Prostate gland (tissue), 2 donors: ENCODE measurements at places on chromosomes 5 and 9.
A peak's percentile ranks its signal among the peaks of the same experiment; 100 is the strongest.

- no peak for DNase-seq
- no peaks in the 10 kb centered on the region for H3K4me1 ChIP-seq
- H3K4me3 ChIP-seq = no peak overlapping the region
- no peak overlapping the region for H3K27ac ChIP-seq
These were observed 416.3 kb downstream of the NR2F1-AS1 start for GRCh38 chr5:93164690-93165089.

- no peak overlapping the region for H3K27ac ChIP-seq
- H3K4me3 ChIP-seq = no peak overlapping the region
- H3K4me1 ChIP-seq = no peaks in the 10 kb centered on the region
- H3K27me3 ChIP-seq = no peaks in the 10 kb centered on the region
- H3K36me3 ChIP-seq = no peaks in the 10 kb centered on the region
These were observed 639.0 kb downstream of the CCDC171 start for GRCh38 chr9:16191691-16192402.

DNA sequence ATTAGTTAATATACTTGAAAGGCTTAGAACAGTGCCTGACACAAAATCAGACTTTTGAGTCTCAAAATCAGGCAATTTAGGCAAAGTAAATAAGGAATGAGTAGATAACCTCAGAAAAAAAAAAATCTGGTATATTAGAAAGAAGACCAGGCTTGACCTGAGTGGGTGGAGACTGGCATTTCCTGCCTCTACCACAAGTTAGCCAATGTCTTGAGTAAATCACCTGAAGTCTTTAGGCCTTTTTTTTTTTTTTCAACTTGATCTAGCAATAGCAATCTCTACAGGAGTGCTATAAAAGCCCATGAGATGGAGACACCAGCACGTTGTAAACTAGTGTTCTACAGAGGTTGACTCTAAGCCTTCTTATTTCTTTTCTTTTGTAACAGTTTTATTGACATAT lies 104.2 kb upstream of the RASEF start:
- no peaks in the 10 kb centered on the region for H3K4me1 ChIP-seq
- H3K27me3 ChIP-seq = no peaks in the 10 kb centered on the region
- no peak overlapping the region for H3K4me3 ChIP-seq
- DNase-seq = no peak
- H3K27ac ChIP-seq = no peak overlapping the region

GRCh38 chr5:153671653-153672346 lies 181.3 kb downstream of the GRIA1 start:
- H3K4me3 ChIP-seq = no peak overlapping the region
- no peaks in the 10 kb centered on the region for H3K36me3 ChIP-seq
- no peak overlapping the region for H3K27ac ChIP-seq
- no peaks in the 10 kb centered on the region for H3K27me3 ChIP-seq
- DNase-seq = no peak

DNA sequence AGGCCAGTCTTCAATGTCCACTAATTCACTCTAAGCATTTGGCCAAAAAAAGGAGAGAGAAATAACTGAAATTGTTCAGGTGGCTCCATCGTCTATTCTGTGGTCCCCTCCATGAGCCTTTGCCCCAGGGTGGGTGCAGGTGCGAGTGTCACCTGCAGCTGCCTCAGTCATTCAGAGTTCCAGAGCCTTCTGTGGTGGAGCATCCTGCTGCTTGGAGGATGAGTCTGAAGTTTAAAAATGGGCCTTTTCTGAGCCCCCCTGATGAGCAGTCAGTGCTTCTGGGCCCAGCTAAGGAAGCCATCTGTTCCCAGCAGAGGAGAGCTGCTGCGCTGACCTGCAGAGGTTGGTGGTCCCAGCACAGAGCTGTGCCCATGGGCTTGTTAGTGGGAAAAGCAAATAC lies 48.2 kb downstream of the NDST1 start:
- H3K27me3 ChIP-seq = no peaks in the 10 kb centered on the region
- H3K4me3 ChIP-seq = no peak overlapping the region
- H3K4me1 ChIP-seq = no peaks in the 10 kb centered on the region
- no peak overlapping the region for H3K27ac ChIP-seq
- no peak for DNase-seq

DNA sequence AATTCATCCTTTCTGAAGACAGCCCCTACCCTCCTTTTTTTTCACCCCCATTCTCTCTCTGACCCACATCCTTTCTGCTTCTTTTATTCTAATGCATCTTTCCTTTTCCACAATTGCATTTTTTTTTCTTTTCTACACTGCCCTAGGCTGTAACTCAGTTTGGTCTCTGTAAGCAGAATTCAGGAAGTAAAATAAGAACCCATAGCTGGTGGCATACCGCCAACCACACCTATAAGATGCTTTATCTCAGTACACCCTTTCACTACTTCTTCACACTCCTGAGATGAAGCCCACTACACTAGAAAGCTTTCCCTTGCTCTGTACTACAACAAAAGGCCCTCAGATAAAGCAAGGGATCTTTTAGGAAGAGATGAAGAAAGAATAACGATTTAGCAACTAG lies 16.1 kb upstream of the TSSK1B start:
- no peak for DNase-seq
- no peaks in the 10 kb centered on the region for H3K4me1 ChIP-seq
- no peak overlapping the region for H3K4me3 ChIP-seq
- H3K36me3 ChIP-seq = no peaks in the 10 kb centered on the region

DNA sequence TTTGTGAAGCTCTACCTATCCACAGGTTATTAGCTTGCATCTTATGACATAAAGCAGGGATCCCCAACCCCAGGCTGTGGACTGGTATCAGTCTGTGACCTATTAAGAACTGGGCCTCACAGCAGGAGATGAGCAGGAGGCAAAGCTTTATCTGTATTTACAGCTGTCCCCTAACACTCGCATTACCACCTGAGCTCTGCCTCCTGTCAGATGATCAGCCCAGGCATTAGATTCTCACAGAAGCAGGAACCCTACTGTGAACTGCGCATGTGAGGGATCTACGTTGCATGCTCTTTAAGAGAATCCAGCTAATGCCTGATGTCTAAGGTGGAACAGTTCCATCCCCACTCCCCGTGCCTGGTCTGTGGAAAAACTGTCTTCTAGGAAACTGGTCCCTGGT lies 19.7 kb downstream of the FBXW11 start:
- H3K4me3 ChIP-seq = no peak overlapping the region
- no peaks in the 10 kb centered on the region for H3K4me1 ChIP-seq
- no peak for DNase-seq
- H3K36me3 ChIP-seq = no peaks in the 10 kb centered on the region
- H3K27me3 ChIP-seq = no peaks in the 10 kb centered on the region

- H3K4me3 ChIP-seq = no peak overlapping the region
- no peaks in the 10 kb centered on the region for H3K4me1 ChIP-seq
- no peaks in the 10 kb centered on the region for H3K36me3 ChIP-seq
- no peak overlapping the region for H3K27ac ChIP-seq
- no peaks in the 10 kb centered on the region for H3K27me3 ChIP-seq
These were observed 38.1 kb downstream of the FAF2 start for GRCh38 chr5:176486189-176486757.

- no peak overlapping the region for H3K4me3 ChIP-seq
- H3K36me3 ChIP-seq = no peaks in the 10 kb centered on the region
- H3K27me3 ChIP-seq = no peaks in the 10 kb centered on the region
- no peak overlapping the region for H3K27ac ChIP-seq
- H3K4me1 ChIP-seq = no peaks in the 10 kb centered on the region
- DNase-seq = no peak
These were observed 118.4 kb upstream of the NR3C1 start for GRCh38 chr5:143521846-143522400.

GRCh38 chr9:116467740-116468351 lies 219.3 kb upstream of the TRIM32 start:
- H3K4me1 ChIP-seq = no peaks in the 10 kb centered on the region
- DNase-seq = no peak
- H3K36me3 ChIP-seq = no peaks in the 10 kb centered on the region
- H3K27me3 ChIP-seq = no peaks in the 10 kb centered on the region
- no peak overlapping the region for H3K4me3 ChIP-seq

- no peak overlapping the region for H3K27ac ChIP-seq
- DNase-seq = peak; percentile 23
- no peaks in the 10 kb centered on the region for H3K4me1 ChIP-seq
- H3K27me3 ChIP-seq = no peaks in the 10 kb centered on the region
- no peaks in the 10 kb centered on the region for H3K36me3 ChIP-seq
- H3K4me3 ChIP-seq = no peak overlapping the region
These were observed 8.0 kb upstream of the FXN start for GRCh38 chr9:69027355-69028097.

DNA sequence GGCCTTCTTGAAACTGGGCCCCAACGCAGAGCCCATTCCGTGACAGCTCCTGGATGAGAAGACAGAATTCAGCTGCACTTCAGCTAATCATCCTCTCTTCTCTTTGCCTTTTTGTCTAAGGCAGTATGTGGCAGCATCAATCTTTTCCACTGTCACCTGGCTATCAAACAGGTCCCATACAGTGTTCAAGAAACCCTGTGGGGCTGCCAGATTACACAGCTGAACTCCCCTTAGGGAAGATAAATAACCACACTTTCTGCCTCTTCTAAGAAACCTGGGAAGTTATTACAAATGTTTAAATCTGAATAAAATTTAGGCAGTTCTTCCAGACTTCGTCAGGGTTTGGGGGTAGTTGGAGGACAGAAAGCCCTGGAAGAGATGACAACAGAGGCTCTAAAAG lies 61.0 kb downstream of the SPEF2 start:
- H3K27me3 ChIP-seq = no peaks in the 10 kb centered on the region
- no peak for DNase-seq
- H3K4me3 ChIP-seq = no peak overlapping the region

GRCh38 chr5:147835386-147835798 lies 3.9 kb upstream of the SPINK1 start:
- no peaks in the 10 kb centered on the region for H3K27me3 ChIP-seq
- no peak for DNase-seq
- no peaks in the 10 kb centered on the region for H3K36me3 ChIP-seq
- no peak overlapping the region for H3K4me3 ChIP-seq

GRCh38 chr5:83323557-83324180 lies 147.9 kb upstream of the VCAN start:
- no peaks in the 10 kb centered on the region for H3K36me3 ChIP-seq
- no peak overlapping the region for H3K27ac ChIP-seq
- no peak for DNase-seq
- no peak overlapping the region for H3K4me3 ChIP-seq

GRCh38 chr5:172715931-172716682 lies 54.9 kb downstream of the DUSP1 start:
- no peaks in the 10 kb centered on the region for H3K36me3 ChIP-seq
- H3K4me3 ChIP-seq = no peak overlapping the region
- DNase-seq = no peak
- no peaks in the 10 kb centered on the region for H3K4me1 ChIP-seq

GRCh38 chr9:26754509-26755164 lies 138.0 kb downstream of the CAAP1 start:
- no peak overlapping the region for H3K27ac ChIP-seq
- no peaks in the 10 kb centered on the region for H3K27me3 ChIP-seq
- H3K4me1 ChIP-seq = no peaks in the 10 kb centered on the region
- H3K4me3 ChIP-seq = no peak overlapping the region

- no peak overlapping the region for H3K4me3 ChIP-seq
- H3K36me3 ChIP-seq = no peaks in the 10 kb centered on the region
- H3K4me1 ChIP-seq = no peaks in the 10 kb centered on the region
- H3K27me3 ChIP-seq = no peaks in the 10 kb centered on the region
- no peak for DNase-seq
- H3K27ac ChIP-seq = no peak overlapping the region
These were observed 237.3 kb downstream of the CDH10 start for GRCh38 chr5:24407466-24407865.

DNA sequence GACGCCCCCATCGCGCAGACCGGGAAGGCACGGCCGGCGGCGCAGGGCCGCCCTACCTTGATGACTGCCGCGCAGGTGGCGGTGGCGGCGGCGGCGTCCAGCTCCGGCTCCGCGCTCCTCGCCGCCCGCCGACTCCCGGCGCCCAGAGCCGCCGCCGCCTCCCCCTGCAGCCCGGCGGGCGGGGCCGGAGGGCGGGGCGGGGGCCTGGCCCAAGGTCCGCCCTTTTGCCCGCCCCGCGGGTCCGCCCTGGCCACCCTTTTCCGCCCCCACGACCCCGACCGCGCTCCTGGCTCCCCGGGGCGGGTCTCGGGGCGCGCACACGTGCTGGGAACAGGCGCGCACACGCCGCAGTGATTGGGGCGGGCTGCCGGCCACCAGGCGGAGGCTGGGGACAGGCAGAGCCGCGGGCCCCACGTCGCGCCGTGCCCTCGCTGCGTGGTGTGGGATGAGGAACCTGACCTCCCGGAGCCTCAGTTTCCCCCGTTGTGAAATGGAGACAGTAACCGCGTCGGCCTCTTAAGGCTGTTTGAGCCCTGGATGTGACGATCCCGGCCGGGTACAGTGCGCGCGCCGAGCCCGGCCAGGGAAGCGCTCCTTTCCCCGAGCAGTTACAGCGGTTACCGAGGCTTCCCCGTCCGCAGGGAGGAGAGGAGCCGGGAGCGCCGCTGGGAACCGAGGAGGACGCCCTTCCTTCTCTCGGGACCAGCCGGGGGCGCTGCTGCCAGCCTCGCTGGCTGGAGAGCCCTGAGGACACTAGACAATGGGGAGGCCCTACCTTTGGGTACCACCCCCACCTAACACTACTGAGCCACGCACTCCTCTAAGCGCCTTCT lies at the start of gene CORO2A:
Gene CORO2A, minus strand, starts transcription at position 135 of the 833 bp plus-strand sequence. CDS start 34,977 bp downstream, outside the sequence.
- H3K4me1 ChIP-seq = peaks cover 2% of the 10 kb centered on the region
- DNase-seq = peak; percentile 79
- H3K27me3 ChIP-seq = no peaks in the 10 kb centered on the region
- H3K36me3 ChIP-seq = no peaks in the 10 kb centered on the region
- H3K27ac ChIP-seq = peak within 1 kb of the TSS; percentile 94

GRCh38 chr5:161409471-161409870 lies 137.1 kb downstream of the GABRB2 start:
- H3K4me3 ChIP-seq = no peak overlapping the region
- no peak for DNase-seq
- H3K27ac ChIP-seq = no peak overlapping the region
- no peaks in the 10 kb centered on the region for H3K27me3 ChIP-seq
- no peaks in the 10 kb centered on the region for H3K4me1 ChIP-seq
- H3K36me3 ChIP-seq = no peaks in the 10 kb centered on the region

DNA sequence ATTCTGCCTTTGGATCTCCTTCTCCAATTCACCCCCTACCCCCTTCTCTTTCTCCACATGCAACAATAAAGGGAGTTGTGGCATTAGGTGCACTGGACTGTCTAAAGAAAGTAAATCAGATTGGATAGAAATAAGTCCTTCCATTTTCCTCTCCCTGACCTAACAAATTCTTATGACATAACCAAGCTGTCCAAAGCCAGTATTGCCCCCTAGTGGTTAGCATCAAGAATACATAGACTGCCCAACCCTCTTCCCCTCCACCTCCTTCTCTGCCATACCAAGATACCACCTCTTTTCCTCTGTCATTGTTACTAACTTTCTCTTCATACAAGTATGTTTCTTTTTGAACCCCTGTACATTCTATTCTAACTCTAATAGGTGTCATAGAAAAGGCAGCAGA lies 45.7 kb downstream of the PPARGC1B start:
- H3K27ac ChIP-seq = no peak overlapping the region
- no peak overlapping the region for H3K4me3 ChIP-seq
- no peaks in the 10 kb centered on the region for H3K36me3 ChIP-seq
- peaks cover 5% of the 10 kb centered on the region for H3K4me1 ChIP-seq
- no peaks in the 10 kb centered on the region for H3K27me3 ChIP-seq
- DNase-seq = no peak
